Dermis microvascular lymphatic vessel endothelial cell (primary cell): ENCODE measurements at places on chromosomes 4 and X.

GRCh38 chr4:40645586-40645985, 15.9 kb upstream of the RBM47 start:
- no peak for DNase-seq

DNA sequence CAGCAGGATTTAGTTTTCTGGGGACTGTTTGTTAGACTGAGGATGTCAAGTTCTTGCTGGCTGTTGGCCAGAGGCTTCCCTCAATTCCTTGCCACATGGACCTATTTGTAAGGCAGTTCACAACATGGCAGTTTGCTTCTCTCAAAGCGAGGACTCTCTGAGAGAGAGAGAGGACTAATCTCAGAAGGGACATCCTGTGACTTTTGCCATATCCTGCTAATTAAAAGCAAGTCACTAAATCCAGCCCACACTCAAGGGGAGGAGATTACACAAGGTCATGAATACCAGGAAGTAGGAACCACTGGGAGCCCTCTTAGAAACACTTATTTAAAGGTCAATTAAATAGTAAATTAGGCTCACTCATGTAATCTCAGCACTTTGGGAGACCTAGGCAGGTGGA, 38.2 kb downstream of the PPP1R2C start:
- no peak for DNase-seq

GRCh38 chr4:187209921-187210613, 486.4 kb upstream of the FAT1 start:
- no peak for DNase-seq

- DNase-seq, result no peak
These were observed 2.7 kb downstream of the L1CAM start for GRCh38 chrX:153883163-153883843.

DNA sequence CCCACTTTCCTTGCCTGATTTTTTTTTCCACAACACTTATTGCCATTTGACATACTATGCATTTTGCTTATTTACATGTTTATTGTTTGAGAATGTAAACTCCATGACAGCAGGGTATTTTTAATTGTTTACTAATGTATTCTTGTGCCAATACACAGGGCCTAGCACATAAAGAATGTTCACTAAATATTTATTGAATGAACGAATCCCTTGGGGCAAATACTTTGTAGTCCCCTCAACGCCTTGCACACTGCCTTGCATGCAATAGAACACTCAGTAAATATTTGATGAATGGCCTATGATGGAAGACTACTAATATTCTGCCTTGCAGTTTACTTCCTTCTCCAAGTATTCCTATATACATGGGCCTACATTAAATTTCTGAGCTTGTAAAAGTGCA, 1.4 kb upstream of the PRPS1 start:
- DNase-seq, result no peak

DNA sequence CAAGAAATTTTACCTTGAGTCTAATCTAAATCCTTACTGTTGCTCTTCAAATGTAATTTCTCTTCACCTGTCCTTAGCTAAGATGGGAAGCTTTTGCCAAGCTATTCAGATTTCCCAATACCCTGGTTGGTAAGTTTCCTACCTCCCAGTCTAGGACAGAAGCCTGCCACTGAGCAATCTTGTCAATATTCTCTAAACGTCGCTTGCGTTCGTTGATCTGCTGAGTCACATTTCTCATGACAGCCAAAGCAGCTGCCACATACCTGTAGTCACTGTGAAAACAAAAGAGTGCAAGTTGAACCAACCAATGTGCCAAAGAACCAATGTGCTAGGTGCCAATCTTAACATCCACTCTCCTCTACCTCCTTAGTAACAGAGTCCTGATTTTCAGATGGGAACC, 111.1 kb downstream of the ARHGEF9 start:
- no peak for DNase-seq

DNA sequence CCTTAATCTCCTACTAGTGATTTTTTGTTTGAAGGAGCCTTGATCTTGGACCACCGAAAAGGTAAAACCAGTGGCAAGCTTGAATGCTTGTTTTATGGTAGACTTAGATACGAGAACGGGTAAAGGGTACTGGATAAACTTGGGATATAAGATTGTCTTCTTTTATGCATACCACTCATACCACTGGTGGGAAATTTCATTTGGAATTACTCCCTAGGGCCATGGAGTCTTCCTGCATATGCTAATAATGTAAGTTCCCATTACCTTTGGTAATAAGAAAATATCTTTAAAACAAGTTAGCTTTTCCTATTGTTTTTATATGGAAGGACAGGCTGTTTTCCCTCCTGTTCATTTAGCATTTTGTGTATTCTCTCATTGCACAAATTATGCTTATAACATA, 11.7 kb downstream of the SMARCAD1 start:
- no peak for DNase-seq
